ENCODE measurements at places on chromosomes 4 and X.

GRCh38 chrX:139862208-139862607 lies 70.6 kb downstream of the ATP11C start:
- no peak for DNase-seq

- DNase-seq, result no peak
Observed at GRCh38 chr4:184924516-184924915, 93.8 kb upstream of the HELT start.

- no peak for DNase-seq
Observed at GRCh38 chrX:136665258-136665900, 17.4 kb downstream of the CD40LG start.

DNA sequence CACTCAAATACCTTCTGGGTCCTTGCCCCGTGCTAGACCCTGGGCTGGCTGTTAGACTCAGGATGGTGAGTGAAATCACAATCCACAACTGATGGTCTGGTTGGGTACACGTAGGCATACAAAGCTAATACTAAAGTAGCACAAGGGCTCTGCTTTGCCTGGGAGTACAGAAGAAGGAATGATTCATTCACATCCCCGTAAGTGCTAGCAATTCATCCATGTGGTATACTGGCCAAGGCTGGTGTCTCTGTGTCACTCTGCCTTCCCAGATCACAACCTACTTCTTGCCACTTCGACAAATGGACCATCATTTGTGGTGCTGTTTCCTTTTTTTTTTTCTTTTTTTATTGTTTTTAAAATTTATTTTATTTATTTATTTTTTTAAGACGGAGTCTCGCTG lies 19.7 kb upstream of the RBM47 start:
- DNase-seq, result no peak

GRCh38 chrX:110003167-110004156 lies 548 bp downstream of the TMEM164 start:
- peak; percentile 3 for DNase-seq

- DNase-seq, result no peak
Observed at GRCh38 chr4:176479767-176480166, 160.0 kb downstream of the SPCS3 start.

GRCh38 chr4:141804836-141805235 lies 168.5 kb downstream of the IL15 start:
- DNase-seq, result no peak

DNA sequence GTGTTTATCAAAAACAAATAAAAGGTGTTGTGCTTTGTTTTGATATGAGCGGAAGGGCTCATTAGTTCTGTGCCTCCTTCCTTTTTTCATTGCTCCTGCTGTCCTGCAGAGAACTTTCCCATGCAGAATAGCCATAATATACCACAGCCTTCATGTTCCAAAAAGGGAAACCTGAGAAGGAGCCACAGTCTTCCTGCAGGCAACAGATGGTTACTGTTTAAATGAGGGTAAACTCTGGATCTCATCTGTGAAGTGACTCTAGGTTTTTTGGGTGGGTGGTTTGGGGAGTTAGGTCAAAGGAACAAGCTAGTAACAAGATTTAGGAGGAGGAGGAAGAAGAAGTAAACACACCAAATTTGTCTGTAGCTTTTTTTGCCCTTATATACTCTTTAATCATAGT lies 131.8 kb downstream of the BMPR1B start:
- no peak for DNase-seq

DNA sequence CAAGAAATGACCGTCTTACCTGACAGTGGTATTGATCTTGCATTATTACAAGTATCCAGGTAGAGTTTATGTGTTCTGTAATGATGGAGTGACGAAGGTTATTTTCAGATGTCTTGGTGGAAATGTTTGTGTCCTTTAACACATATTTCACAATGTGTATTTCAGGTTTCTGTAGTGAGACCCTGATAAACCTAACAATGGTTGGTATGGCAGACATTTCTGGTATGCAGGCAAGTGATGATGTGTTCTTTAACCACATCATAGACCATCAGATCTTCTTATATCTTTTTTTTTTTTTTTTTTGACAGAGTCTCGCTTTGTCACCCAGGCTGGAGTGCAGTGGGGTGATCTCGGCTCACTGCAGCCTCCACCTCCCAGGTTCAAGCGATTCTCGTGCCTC lies 14.6 kb upstream of the ATXN3L start:
- no peak for DNase-seq

DNA sequence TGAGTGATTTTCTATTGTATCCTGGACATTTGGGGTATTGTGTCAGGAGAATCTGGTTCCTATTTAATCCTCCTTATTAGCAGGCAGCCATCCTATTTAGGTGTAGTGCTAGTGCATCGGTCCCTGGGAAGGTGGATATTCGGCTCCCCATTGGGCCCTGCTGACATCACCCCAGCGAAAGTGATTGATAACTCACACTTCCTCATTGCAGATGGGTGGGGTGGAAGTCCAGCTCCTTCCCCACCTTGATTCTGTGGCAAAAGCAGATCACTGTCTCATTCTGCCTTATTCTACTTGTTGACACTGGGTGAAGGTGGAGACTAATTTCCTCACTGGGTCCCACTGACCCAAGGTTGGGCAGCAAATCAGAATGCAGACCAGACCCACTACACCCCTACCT lies 23.2 kb upstream of the BRS3 start:
- no peak for DNase-seq

DNA sequence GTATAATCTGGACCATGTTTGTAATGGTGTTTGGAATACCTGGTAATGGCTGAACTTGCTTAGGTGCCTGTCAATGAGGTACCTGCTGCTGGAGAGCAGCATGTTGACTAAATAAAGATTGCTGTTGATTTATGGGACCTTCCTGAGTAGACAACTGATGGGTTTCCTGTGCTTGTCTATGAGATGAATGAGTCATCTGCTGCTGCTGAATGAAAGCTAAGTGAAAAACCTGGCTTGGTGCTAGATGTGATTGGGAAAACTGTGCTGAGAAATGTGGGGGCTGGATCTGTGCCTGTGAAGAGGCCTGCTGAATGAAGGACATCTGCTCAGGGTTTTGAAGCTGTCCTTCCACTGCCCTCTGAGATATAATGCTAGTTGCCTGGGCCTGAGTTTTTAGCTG lies 69.6 kb downstream of the WNK3 start:
- DNase-seq, result no peak

DNA sequence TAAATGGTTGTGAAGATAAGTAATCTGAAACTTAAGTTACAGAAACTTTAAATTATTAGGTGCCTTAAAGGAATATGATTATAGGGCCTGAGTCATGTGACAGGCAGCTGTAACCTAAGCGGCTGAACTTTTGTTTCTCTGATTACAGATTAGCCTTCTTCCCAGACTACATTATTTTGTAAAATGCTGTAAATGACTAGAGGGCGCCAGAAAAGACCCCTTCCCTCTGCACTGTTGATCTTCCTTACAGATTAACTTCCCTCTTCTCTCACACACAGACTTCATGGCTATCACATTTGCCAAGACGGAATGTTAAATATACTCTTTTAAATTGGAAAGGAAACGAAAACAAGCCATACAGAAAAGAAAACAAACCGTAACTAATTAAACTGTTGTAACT lies 96.6 kb downstream of the EVC2 start:
- no peak for DNase-seq

- no peak for DNase-seq
Observed at GRCh38 chr4:96149894-96150293, 310.0 kb downstream of the PDHA2 start.

GRCh38 chr4:123869286-123870215 lies 473.0 kb downstream of the SPRY1 start:
- no peak for DNase-seq

DNA sequence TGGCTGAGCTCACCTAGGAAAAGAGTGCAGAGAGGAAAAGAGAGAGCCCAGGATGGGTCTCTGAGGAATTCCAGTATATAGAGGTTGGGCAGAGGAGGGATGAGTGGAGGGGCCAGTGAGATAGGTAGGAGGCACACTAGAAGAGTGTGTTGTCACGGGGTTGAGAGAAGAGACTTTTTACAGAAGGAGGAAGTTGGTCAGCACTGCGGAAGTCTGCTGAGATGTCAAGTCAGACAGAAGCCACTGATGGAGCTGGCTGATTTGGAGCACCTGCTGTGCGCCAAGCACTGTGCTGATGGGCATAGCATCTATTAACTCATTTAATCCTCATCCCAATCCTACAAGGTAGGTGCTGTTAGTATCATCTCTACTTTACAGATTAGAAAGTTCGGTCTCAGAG lies 60.4 kb downstream of the EFNB1 start:
- DNase-seq, result no peak

DNA sequence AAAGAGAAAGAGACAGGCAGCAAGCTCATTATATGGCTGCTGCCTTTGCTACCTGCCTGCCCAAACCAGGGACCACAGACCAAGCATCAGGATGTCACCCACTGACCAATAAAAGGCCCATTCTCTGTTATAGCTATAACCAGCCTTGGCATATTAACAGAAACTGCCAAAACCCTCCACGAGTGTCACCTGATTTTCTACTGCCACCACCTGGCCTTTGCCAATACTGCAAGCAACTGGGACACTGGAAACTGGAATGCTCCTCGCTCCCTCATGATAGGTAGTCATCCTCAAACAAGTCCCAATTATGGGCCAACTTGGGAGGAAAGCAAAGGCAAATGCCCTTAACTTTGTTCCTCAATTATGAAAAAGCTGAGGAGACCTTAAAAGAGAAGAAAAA lies 76.0 kb downstream of the SPIN4 start:
- peak; percentile 51 for DNase-seq

DNA sequence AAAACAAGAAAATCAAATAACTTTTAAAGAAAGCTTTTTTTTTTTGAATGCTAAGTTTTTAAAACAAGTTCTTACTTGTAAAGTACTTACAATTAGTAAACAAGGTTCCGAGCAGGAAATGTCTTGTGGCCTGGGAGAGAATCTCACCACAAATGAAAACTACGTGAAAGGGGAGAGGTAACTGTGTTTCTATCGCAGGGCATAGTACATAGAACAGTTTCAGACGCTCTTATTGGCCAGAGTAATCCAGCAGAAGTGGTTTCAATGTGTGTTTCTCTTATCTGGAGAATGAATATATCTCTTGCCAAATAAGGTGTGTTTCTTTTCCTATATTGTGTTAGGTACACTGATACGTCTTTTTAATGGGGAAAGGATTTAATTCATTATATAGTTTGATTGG lies at the start of gene PLAC8:
Gene PLAC8 (minus strand): TSS at position 154 of the 400 bp plus-strand sequence. CDS start 6,808 bp downstream, outside the sequence.
- no peak for DNase-seq

DNA sequence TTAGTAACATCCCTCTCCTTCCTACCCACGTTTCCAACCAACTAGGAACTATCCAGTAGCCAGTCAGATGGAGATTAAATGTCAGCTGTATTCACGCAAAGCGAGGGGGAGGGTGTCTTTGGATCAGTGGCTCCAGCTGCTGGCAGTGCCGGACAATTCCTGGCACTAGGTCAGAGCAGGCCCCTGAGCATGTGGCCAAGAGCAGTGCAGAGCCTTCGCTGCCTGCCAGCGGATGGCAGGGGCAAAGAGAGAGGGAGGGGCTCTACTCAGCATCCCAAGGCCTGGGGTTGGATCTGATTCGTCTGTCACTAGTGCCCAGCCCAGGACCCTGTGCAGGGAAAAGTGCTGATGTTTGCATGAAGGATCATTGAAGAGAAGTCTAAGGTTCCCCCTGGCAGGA lies 28.7 kb upstream of the JAKMIP1 start:
- DNase-seq, result no peak

- DNase-seq, result no peak
Observed at GRCh38 chr4:125334926-125335325, 20.2 kb downstream of the FAT4 start.

- DNase-seq, result no peak
Observed at GRCh38 chr4:11446155-11446811, 17.6 kb upstream of the HS3ST1 start.

- DNase-seq, result no peak
Observed at GRCh38 chrX:139483699-139484098, 46.8 kb upstream of the F9 start.

DNA sequence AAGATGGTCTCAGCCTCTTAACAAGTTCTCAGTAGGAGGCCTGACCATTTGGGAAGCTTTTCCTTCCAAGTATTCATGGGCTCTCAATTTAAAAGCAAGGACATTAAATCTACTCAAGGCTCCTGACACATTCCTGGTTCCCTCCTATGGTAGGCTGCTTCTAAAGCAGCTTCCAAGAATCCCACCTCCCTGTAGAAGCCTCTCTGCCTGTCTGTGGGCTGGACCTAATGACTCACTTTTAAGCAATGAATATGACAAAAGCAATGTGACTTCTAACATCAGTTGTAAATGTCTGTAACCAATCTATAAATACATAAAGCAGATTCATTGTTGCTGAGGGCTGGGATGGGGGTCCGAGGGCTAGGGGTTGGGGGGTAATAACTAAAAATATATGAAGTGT lies 99.5 kb upstream of the FAM9B start:
- no peak for DNase-seq

DNA sequence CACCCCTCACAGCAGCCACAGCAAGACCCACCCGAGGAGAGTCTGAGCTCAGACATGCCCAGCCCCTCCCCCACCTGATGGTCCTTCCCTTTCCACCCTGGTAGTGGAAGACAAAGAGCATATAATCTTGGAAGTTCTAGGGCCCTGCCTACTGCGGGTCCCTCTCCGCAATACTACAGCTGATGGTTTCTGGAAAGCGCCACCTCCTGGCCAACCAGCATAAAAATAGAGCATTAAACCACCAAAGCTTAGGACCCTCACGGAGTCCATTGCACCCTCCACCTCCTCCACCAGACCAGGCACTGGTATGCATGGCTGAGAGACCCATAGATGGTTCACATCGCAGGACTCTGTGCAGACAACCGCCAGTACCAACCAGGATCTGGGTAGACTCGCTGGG lies 78.2 kb downstream of the SH3BGRL start:
- peak; percentile 3 for DNase-seq

DNA sequence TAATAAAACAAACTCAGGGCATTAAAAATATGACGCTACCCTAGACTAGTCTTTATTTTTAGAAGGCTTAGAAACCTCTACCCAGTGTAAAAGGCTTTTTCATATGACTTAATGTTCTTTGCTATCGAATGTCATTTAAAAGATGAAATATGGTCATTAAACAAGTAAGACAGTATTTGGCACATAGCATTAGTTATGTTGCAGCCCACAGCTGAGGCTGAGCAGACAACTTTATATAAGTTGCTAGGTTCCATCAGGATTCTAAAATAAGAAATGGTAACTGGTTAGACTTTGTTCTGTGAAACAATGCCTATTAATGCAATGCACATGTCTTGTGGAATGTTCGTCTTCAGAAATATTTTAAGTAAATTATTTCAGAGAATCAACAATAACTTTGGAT lies 10.4 kb upstream of the PRSS12 start:
- DNase-seq, result no peak

DNA sequence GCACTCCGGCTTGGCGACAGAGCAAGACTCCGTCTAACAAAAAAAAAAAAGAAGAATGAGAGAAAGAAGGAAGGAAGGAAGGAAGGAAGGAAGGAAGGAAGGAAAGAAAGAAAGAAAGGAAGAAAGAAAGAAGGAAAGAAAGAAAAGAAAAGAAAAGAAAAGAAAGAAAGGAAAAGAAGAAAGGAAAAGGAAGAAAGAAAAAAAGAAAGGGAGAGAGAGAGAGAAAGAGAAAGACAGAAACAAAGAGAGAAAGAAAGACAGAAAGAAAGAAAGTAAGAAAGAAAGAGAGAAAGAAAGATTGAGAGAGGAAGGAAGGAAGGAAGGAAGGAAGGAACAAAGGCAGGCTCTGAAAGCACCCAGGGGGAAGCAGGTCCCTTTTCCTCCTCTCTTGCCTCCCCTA lies 336.6 kb upstream of the GATB start:
- no peak for DNase-seq
